Spinal cord (tissue), 10 donors: ENCODE measurements at places on chromosomes 2 and 18. TPM values are rescaled to one million over a fixed set of nuclear protein-coding genes. Genes with fewer than 3 reads are reported as not detected.

DNA sequence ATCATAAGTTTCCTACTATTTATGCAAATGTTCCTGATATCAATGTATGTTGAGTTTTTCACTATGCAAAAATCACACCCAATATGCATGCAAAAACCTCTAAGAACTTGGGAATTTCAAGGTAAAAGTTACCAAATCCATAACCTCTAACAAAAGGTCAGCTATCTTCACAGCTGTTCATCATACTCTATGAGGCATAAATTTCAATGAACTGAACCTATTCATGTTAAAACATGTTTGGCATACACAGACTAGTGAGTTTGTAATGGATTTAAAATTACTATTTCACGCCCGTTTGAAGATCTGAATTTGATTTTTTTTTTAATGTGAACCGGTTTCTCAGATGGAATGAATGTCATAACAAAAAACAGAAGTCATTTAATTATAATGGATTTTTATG lies 100.2 kb downstream of the ATAD2B start:
- H3K36me3 ChIP-seq, result peaks cover 10% of the 10 kb centered on the region
- H3K27me3 ChIP-seq, result no peaks in the 10 kb centered on the region
- H3K27ac ChIP-seq, result no peak overlapping the region

The PROKR1 gene
- 5.0 TPM for polyA plus RNA-seq

DNA sequence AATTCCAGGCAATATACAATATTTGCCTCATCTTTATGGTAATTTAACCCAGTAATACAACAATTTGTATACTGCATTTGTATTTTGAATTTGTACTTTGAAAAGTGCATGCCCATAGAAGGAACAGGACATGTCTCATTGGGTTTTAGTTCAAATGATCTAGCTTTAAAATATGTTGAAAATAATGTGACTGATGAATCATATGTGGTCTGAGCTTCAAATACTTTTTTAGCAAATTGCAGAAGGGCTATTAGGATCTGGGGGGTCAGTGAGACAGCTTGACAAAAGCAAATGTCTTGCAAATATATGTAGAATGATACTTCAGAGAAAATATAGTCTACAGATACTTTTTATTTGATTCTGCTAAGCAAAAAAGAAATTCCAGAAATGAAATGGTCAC lies 248.9 kb downstream of the DCC start:
- no peak overlapping the region for H3K27ac ChIP-seq
- DNase-seq, result no peak
- no peaks in the 10 kb centered on the region for H3K27me3 ChIP-seq
- H3K4me1 ChIP-seq, result no peaks in the 10 kb centered on the region
- no peak overlapping the region for H3K4me3 ChIP-seq

DNA sequence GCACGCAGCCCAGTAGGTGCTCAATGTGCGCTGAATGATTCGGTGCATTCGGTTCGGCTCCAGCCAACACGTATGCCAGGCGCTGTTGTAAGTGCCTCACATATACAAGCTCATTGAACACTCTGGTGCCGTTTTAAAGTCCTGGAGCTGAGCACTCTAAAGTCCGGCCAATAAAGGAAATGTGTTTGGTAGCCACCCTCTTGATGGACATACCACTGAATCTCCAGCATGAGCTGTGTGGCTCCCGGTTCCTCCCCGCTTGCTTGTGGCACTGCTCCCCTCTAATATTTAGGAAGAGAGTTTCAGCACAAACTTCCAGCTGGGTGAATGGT lies 112.1 kb downstream of the MCFD2 start:
- H3K27ac ChIP-seq, result no peak overlapping the region
- peaks cover 8% of the 10 kb centered on the region for H3K4me1 ChIP-seq
- H3K4me3 ChIP-seq, result no peak overlapping the region
- no peak for DNase-seq

GRCh38 chr18:75167759-75168618 lies 41.0 kb downstream of the PTGR3 start:
- H3K27ac ChIP-seq, result peak overlapping the region; percentile 25
- H3K4me1 ChIP-seq, result peaks cover 9% of the 10 kb centered on the region
- no peaks in the 10 kb centered on the region for H3K36me3 ChIP-seq
- peak overlapping the region; percentile 24 for H3K4me3 ChIP-seq
- H3K27me3 ChIP-seq, result no peaks in the 10 kb centered on the region

DNA sequence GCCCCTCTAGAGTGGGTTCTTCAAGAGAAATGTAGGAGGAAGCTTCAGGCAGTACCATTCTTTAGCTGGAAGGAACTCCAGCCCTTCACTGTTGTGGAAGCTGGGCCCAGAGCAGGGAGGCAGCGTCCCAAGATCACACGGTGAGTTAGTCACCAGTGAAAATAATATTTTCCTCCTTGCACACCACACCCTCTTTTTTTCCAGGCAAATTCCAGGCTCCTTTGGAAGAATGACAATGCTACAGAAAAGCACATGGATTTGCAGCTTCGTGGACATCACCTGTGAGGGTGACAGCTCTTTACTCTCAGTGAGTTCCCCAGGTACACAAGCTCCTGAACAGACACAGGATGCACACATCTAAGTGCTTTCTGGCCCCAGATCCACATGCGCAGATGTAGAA lies 157.1 kb downstream of the COL6A3 start:
- no peak overlapping the region for H3K27ac ChIP-seq
- H3K4me1 ChIP-seq, result no peaks in the 10 kb centered on the region
- H3K36me3 ChIP-seq, result no peaks in the 10 kb centered on the region
- no peak overlapping the region for H3K4me3 ChIP-seq

- H3K36me3 ChIP-seq, result no peaks in the 10 kb centered on the region
- no peak overlapping the region for H3K4me3 ChIP-seq
- DNase-seq, result no peak
- no peaks in the 10 kb centered on the region for H3K27me3 ChIP-seq
- peaks cover 15% of the 10 kb centered on the region for H3K4me1 ChIP-seq
Measured at GRCh38 chr2:233029321-233029720, 3.2 kb upstream of the NEU2 start.

- no peaks in the 10 kb centered on the region for H3K36me3 ChIP-seq
- H3K27ac ChIP-seq, result no peak overlapping the region
- H3K27me3 ChIP-seq, result no peaks in the 10 kb centered on the region
Measured at GRCh38 chr2:176280867-176281658, 11.8 kb downstream of the MTX2 start.

The DSC2 gene
- polyA plus RNA-seq, result 2.0 TPM

- no peaks in the 10 kb centered on the region for H3K27me3 ChIP-seq
- H3K4me3 ChIP-seq, result no peak overlapping the region
- H3K27ac ChIP-seq, result no peak overlapping the region
- no peak for DNase-seq
- H3K36me3 ChIP-seq, result no peaks in the 10 kb centered on the region
Measured at GRCh38 chr2:102159295-102159694, 16.7 kb downstream of the IL1R1 start.

GRCh38 chr2:207311316-207312005 lies 145.7 kb upstream of the KLF7 start:
- peaks cover 9% of the 10 kb centered on the region for H3K4me1 ChIP-seq
- H3K27me3 ChIP-seq, result no peaks in the 10 kb centered on the region
- no peaks in the 10 kb centered on the region for H3K36me3 ChIP-seq
- H3K27ac ChIP-seq, result no peak overlapping the region
- DNase-seq, result peak; percentile 60

The ANKRD30BL gene
- polyA plus RNA-seq, result 4.6 TPM

The NR4A2 gene
- 7.6 TPM for polyA plus RNA-seq

GRCh38 chr2:42199626-42200025 lies 30.5 kb downstream of the EML4 start:
- no peak overlapping the region for H3K4me3 ChIP-seq
- H3K4me1 ChIP-seq, result no peaks in the 10 kb centered on the region
- H3K27ac ChIP-seq, result no peak overlapping the region
- DNase-seq, result no peak
- no peaks in the 10 kb centered on the region for H3K27me3 ChIP-seq

- DNase-seq, result no peak
- no peak overlapping the region for H3K4me3 ChIP-seq
- H3K27ac ChIP-seq, result no peak overlapping the region
- H3K36me3 ChIP-seq, result no peaks in the 10 kb centered on the region
- H3K4me1 ChIP-seq, result no peaks in the 10 kb centered on the region
Measured at GRCh38 chr2:8418721-8419120, 263.1 kb upstream of the ID2 start.

- no peaks in the 10 kb centered on the region for H3K36me3 ChIP-seq
- no peaks in the 10 kb centered on the region for H3K4me1 ChIP-seq
- DNase-seq, result no peak
- H3K27ac ChIP-seq, result no peak overlapping the region
Measured at GRCh38 chr2:51165534-51166260, 133.8 kb upstream of the NRXN1 start.
